Thoracic aorta (tissue), 2 donors: ENCODE measurements at places on chromosomes 11 and 22.

DNA sequence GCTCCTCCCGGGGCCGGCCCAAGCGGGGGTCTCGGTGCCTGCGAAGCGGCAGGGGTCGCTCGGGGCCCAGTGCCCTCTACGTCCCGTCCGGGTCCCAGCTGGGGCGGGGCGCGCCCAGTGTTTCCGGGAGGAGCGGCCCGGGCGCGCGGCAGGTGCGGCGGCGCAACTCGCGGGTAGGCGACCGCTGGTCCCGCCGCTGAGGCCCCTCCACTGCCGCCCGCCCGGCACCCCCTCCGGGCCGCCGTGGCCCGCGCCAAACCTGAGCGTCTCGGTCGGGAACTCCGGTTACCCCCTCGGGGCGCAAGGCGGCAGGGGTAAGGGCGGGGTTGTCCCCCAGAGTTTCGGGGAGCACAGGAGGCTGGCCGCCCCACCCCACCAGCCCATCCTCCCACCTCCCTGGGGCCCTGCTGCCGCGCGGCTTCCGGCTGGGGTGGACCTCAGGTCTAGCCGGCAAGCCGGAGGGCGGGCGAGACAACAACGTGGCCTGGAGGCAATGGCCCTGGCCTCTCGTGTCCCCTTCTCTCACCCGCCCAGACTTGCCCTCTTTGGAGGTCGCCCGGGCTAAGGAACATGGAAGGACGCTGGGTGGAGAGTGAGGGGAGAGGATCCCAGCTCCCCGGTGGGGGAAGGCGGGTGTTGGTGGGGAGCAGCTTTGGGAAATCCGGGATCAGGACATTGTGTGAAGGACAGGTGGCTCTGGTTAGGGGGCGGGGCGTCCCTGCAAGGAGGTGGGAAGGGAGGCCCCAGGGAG lies 398 bp upstream of the CRACR2B start:
- no peak for DNase-seq

DNA sequence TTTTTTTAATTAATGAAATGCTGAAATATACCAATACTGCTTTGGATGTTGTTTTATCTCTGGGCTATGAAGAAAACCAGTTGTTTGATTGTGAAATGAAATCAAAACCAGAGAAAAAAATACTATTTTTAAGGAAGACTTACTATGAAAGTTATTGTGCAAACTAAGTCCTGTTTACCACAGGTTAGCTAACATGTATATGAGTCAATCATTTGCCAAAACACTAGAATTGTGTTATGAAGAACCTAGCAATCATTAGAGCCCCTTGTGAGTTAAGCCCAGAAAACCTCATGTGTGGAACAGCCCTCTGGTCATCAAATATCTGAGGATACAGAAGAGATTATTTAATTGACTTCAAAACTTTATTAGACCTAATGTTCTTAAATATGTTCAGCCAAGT lies 83.7 kb downstream of the FAT3 start:
- DNase-seq = no peak

DNA sequence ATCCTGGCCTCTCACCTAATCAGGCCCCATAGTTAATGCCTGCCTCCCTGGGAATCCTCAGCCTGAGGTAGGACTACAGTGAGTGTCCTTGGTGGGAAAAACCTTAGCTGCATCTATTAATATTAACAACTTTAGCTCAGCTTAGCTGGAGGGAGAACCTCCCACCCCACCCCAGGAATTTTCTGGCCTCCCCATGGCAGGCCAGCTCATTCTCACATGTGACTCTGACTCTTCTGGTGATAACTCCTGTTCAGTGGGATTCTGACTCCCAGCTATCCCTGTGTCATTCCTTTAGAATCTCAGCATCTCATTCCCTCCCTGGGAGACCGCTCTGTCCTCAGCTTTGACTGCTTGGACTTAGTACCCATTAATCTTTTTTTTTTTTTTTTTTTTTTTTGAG lies 14.5 kb downstream of the ART5 start:
- DNase-seq = no peak

- no peak for DNase-seq
Measured at GRCh38 chr11:128917144-128917724, 25.4 kb downstream of the TP53AIP1 start.

- no peak for DNase-seq
Measured at GRCh38 chr11:12721816-12722604, 47.8 kb downstream of the TEAD1 start.

DNA sequence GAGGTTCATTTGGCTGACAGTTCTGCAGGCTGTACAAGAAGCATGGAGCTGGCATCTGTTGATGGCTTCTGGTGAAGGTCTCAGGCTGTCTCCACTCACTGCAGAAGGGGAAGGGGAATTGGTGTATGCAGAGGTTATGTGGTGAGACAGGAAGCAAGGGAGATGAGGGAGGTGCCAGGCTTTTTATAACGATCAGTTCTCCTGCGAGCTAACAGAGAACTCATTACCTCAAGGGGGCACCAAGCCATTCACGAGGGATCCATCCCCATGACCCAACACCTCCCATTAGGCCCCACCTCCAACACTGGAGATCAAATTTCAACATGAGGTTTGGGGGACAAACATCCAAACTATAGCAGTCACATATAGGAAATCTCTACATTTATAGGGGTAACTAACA lies 38.7 kb upstream of the E2F8 start:
- no peak for DNase-seq

DNA sequence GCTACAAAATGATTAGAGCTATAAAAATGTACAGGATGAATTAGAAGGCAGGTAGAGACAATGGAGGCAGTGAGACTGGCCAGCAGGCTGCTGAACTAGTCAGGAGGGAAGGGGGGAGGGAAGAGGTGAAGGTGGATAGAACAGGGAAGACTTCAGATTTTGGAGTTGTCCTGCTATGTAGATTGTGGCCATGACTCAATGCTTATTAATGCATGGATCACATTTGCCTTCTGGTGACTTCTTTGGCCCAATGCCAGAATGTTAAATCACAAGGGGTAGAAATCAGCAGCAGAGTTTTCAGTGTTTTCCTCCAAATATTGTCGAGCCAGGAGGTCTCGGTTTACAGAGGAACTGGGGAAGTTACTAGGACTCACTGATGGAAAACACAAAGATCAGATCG lies 346.6 kb downstream of the AASDHPPT start:
- DNase-seq = no peak

DNA sequence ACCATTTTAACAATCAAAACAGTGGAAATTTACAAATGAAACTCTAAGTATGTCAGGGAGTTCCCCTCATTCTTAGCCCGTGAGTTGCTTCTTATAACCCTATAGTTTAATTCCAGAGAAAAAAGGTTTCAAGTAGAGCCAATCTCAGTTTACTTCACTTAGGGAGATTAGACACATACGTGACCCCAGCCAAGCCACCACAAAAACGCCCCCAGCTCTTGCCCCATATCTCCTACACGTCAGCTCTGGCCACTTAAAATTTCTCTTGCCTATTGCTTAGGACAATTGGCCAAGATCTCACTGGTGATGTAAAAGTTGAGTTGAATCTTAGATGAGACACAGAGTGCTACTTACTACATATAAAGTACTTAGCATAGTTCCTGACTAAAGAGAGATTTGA lies 166.4 kb downstream of the ETS1 start:
- no peak for DNase-seq

DNA sequence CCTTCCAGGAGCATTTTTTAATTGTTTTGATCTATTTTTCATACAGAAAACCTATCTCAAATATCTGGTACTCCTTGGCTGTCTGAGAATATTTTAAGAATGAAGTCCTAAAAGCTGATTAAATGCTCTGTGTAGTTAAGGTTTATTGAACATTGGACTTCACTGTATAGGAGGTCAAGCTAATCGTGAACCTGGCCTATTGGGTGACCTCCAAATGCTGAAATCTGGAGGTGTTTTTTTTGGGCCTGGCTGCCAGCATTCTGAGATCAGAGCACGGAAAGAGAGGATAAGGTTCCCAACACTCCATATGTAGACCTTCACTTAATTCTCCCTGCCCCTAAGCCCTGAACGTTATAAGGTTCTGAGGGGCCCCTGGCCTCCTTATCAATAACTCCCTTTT lies 8.3 kb downstream of the IL17RA start:
- no peak for DNase-seq

- DNase-seq = no peak
Measured at GRCh38 chr22:44012162-44012561, 11.9 kb upstream of the PARVB start.

DNA sequence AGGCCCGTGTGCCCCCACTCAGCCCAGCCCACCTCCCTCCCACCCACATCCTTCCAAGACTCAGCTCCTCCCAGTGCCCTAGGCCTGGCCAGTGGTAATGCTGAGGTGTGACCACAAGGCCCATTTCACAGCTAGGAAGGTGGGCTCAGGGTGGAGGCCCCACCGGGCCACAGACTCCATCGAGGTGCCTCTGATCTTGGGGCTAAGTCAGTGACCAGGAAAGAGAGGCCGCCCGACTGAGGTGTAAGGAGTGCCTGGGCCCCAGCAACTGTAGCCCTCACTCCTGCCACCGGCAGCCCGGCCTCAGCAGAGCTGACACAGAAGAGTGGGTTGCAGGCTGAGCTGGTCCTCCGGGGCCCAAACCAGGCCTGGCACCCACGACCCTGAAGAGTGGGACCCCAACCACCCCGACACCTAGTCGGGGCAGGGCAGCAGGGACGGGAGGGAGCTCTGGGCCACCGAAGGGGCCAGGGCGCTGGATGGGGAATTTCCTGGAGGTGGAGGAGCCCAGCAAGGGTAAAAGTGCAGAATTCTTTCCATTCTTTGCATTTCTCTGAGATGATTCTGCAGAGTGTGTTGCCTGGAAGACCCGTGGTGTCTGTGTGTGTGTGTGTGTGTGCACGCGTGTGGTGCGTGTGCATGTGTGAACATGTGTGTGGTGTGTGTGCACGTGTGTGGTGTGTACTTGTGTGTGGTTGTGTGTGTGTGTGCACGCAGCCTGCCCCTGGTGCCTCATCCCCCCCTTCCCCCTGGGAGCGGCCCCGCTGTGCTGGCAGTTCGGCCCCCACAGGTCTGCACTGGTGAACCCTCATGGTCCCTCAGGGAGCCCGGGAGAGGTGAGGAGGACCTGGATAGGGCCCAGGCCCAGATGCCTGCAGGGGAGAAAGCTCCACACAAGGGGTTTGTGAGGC lies 8.3 kb upstream of the PIM3 start:
- no peak for DNase-seq

GRCh38 chr22:41989246-41989645 lies 9.3 kb upstream of the WBP2NL start:
- DNase-seq = no peak

- no peak for DNase-seq
Measured at GRCh38 chr11:78037056-78037455, 14.0 kb upstream of the KCTD14 start.

GRCh38 chr22:36593215-36593614 lies 64.2 kb upstream of the EIF3D start:
- DNase-seq = no peak

GRCh38 chr11:79195209-79195608 lies 245.6 kb downstream of the TENM4 start:
- no peak for DNase-seq

GRCh38 chr11:22461626-22462025 lies 123.4 kb downstream of the SLC17A6 start:
- no peak for DNase-seq
